ENCODE measurements at places on chromosomes 7 and 10.
A peak's percentile ranks its signal among the peaks of the same experiment; 100 is the strongest.

DNA sequence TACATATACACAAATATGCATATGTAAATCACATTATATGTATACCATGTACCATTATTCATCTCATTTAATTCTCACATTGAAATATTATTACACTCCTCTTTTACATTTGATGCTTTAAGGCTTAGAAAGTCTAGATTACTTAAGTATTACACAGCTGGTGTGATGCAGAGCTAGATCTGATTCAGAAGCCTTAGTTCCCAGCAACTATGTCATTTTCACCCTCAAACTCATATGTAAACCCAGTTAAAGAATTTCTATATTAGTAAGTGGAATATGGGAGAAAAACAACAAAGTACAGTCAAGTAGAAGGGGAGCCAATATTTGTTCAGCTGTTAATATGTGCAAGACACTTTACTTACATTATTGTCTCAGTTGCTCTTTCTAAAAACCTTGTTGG is 74.3 kb upstream of the CSTF2T start:
- no peak for DNase-seq

- peak; percentile 63 for DNase-seq
Measured at GRCh38 chr7:17952387-17952786, 12.1 kb upstream of the SNX13 start.

GRCh38 chr7:44515590-44516268 is 25.3 kb upstream of the NUDCD3 start:
- DNase-seq = no peak

GRCh38 chr7:142792129-142792528 is 21.4 kb downstream of the PRSS2 start:
- DNase-seq = no peak

DNA sequence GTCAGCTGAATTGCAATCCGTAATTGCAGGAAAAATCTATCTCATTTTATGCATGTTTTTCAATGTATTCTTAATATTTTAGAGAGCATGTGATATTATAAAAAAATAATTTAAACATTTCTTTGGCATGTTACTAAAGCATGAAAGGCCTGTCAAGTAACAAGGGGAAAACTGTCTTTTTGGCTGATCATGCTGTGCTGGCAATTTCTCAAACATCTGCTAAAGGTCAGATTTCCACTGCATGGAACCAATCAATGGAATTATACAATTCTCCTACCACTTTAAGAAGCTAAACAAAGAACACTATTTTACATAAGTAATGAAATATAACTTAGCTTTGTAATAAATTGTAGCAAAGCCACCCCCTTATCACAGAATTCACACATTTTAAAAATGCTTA is 49.4 kb downstream of the JMJD1C start:
- no peak for DNase-seq

DNA sequence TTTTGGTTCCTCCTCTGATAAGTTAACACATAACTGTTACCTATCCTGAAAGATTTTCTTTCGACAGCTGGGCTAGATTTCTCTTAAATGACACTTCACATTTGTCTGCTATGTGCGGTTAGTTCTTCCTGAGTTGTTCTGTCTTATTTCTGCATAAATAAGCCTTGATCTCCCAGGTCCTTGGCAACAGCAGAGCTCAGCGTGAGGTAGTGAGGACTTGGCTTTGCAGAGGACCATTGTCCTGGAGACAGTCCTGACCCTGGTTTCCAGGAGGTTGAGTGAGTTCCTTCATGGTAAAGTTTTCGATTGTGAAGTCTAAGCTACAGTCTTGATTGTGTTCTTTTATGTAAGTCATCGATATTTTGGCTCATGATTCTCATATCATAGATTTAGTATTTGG is 23.7 kb downstream of the SND1 start:
- DNase-seq = no peak

- no peak for DNase-seq
Measured at GRCh38 chr7:102935450-102936115, 22.8 kb downstream of the LRRC17 start.

- DNase-seq = peak; percentile 87
Measured at GRCh38 chr7:140209866-140210609, 33.3 kb upstream of the KDM7A start.

DNA sequence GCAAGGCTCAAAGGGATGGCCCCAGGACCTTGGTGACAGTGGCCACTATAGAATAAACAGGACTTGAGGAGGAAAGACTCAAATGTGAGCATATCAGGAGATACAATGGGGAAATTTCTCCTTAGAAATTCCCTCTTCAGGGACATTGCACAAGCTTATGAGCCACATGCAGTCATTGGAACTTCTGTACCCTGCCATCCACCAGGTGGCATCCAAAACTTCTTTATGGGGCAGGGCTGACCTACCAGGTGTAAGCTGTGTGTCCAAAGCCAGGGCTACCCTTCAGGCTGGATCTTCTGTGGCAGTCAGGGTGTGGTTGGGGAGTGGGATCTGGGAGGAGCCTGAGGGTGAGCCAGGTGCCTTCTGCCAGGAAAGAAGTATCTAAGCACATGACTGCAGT is 36.6 kb upstream of the LRRC18 start:
- no peak for DNase-seq

- no peak for DNase-seq
Measured at GRCh38 chr10:12097791-12098190, 29.0 kb downstream of the DHTKD1 start.

DNA sequence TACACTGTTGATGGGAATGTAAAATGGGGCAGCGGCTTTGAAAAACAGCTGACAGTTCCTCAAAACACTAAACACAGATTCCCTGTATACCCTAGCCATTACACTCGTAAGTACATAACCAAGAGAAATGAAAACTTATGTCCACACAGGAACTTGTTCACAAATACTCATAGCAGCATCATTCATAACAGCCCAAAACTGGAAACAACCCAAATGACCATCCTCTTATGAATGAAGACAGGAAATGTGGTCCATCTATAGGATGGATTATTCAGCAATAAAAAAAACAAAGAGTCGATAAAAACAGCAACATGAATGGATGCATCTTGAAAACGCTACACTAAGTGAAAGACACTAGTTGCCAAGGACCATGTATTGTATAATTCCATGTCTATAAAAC is 23.7 kb downstream of the NMT2 start:
- no peak for DNase-seq

DNA sequence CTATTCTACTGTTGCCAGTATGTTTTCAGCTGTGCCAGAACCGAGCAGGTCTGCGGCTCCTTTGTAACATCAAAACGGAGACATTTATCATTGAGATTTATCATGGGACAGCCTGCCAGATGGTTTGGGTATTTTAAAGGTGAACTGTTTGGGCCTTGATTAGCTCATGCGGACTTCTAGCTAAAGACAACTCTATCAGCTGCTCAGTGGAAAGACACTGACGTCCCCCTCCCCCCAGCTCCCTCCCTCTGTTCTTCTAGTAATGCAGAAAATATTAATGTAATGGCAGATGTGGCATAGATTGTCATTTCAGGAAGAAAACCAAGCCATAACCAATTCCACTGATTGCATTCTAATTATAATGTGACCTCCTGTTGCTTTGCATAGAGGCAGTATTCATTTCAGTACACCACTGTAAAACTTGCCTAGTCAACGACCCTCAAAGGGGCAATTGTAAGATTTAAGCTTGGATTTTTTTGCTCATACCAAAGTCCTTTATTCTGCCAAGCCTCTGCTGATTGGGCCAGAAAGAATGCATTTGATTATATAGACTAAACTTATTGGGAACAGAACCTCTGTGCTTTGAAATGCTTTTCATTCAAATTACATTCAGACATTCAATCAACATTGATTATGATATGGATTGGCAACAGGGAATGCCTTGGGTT is 966.8 kb downstream of the LRMDA start:
- no peak for DNase-seq

- no peak for DNase-seq
Measured at GRCh38 chr7:102300643-102301221, 14.1 kb downstream of the SH2B2 start.

DNA sequence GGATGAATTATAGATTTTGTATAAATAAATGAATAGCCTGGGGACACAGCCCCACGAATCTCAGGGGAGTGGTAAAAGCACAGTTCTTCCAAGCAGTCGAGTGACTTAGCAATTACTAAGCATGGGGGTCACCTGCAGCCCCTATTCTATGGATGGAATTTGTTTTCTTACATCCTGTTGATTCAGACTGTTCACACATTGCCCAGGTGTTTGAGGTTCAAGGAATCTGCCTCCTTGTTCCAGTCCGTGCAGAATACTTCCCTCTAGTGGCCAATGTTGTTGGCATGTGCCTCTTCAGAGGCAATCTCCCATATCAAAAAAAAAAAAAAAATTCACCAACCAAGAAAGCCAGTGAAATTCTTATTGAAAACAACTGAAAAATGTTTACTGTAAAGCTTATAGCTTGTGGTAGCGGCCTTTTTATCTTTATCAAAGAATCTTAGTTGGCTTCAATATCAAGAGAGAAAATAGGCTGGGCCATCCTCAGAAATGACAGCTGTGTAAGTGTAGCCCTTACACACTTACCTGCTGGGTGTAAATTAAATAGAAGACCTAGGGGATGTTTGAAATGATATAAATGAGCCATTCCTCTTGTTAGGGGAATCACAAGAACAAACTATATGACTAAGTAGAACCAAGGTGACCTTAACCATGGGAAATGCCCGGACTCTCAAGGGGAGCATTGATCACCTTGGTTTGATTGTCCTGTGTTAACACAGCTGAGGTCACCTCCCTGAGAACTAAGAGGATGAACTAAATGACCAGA is 7.8 kb downstream of the LIPM start:
- DNase-seq = peak; percentile 31

DNA sequence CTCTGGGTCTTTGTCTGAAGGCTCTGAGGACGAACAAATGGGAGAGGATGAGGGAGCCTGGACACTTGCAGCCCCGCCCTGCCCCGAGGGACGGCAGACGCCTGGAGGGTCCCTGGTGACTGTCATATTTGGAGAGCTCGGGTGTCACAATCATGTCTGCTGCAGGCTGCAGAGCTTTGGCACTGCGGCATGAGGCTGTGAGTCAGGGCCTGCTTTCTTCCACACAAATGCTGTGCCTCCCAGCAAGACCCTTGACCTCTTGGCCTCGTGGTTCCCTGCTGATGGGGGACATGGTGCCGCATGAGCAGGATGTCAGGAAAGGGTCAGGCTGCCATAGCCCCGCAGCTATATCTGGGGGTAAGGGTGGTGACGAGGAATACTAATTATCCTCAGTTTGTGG is 64.9 kb upstream of the PPIF start:
- DNase-seq = no peak

GRCh38 chr7:151838861-151839381 is 38.0 kb downstream of the PRKAG2 start:
- DNase-seq = peak; percentile 69

- DNase-seq = no peak
Measured at GRCh38 chr7:41189866-41190265, 513.0 kb downstream of the INHBA start.

GRCh38 chr10:72386916-72387586 is 32.3 kb upstream of the DNAJB12 start:
- DNase-seq = no peak

DNA sequence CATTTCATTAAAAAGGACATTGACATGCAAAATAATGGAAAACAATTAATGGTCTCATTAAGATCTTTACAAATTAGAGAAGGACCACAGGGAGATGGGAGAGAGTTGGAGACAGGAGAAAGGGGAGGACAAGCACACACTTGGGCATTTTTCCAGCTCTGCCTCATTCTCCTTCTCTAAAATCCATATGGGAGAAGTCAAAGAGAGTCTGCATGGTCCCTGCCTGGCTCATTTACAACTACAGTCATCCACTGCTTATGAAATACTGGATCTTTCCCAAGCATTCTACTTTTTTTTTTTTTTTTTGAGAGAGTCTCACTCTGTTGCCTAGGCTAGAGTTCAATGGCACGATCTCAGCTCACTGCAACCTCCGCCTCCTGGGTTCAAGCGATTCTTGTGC is 518.9 kb upstream of the CELF2 start:
- DNase-seq = no peak

DNA sequence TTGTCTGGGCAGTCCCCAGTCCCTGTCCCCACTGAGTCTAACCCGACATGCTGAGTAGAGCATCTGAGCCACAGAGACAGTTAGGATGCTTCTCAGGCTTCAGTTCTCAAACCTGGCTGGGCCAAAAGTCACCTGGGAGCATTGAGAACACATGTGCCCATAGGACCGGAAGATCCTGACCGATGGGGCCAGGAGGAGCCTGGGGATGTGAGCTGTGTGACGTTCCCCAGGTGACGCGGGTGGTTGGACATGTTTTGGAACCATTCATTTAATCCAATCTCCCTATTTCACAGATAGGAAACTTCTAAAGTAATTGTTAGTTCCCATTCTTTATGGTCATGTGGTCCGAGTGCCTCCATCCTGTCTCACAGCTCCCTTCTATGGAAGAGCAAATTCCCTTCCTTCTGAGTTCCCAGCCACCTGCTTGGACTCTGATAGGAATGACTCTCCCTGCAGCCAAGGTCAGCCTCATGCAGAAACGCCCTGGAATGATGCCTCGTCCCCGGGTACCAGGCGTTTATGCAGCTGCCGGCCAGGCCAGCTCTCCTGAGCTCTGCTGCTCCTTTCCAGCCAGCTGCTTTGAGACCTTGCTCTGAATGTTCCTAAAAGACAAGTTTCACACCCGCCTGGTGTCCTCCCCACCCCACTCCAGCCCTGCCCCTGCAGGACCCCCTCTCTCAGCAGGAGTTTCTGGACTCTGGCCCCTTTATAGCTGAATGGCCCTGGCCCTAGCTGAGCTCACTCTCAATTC is 166.5 kb upstream of the RHEB start:
- DNase-seq = no peak

DNA sequence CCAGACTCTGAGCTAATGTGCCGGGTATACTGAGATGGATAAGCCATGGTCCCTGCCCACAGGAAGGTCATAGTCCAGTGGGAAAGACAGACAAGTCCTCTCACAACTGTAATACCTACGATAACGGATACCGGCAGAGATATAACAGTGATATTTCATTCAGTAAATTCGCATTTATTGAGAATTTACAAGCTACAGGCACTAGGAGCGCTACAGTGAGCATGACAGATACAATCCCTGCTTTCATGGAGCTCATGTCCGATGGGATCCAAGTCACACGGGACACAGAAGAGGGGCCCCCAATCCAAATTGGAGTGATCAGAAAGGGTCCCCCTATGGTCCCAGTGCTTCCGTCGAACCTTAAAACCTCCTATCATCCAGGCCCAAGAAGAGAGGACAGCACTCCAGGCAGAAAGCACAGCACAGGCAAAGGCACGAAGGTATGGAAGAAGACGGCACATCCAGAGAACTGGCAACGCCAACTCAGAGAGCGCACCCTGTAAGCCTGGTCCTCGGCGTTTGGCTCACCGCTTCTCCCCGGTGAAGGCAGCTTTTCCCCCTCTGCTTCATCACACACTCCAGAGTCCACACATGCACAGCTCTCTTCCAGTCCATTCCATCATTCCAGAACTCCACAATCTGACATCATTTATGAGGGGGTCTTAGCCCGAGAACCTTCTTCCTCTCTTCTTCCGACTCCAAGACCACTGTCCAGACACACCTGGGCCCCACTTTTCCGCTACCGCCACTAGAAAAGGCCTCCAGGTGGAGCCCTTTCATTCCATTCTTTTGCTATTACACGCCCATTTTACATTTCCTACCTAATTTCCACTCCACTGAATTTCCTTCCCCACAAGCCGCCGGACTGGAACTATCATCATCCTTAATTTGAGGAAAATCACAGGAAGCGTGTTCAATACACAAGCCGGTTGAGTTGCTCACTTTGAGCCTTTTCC is 47.8 kb upstream of the NKX2-3 start:
- no peak for DNase-seq

Data from activated CD4-positive, alpha-beta memory T cell treated with anti-CD3 and anti-CD28 coated beads for 36 hours (primary cell).